ENCODE measurements at places on chromosomes 1 and 21.

DNA sequence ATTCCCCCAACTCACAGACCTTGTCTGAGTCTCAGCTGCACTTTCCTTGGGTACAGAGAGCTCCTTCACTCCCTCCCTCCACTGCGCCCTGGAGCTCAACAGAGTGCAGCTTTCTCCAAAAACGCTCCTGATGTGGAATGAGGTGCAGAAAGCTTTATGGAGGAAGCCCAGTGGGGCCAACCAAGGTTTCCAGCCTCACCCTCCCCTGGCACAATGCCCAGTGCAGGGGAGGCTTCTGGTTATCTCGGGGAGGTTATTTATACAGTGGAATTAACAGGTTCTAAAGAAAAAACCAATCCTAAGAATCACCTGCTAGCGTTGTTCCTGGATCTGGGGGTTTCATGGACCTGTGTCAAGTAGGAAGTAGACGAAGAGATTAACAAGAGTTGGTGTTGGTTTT, at the start of gene ITLN1:
Gene ITLN1 (minus strand): TSS at position 139 of the 400 bp plus-strand sequence. CDS start 303 bp downstream, outside the sequence.
- no peak for DNase-seq

DNA sequence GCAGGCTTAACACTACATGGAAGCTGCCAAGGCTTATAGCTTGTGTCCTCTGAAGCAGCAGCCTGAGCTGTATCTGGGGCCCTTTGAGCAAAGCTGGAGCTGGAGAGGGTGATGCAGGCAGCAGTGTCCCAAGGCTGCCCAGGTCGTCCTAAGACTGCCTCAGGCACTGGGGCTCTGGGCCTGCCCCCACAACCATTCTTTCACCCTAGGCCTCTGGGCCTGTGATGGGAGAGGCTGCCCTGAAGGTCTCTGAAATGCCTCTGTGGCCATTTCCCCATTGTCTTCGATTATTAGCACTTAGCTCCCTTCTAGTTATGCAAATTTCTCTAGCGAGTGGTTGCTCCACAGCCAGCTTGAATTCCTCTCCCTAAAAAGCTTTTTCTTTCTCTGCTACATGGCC, 142.0 kb downstream of the LRIG2 start:
- no peak for DNase-seq

GRCh38 chr21:30355906-30356305, 7.5 kb upstream of the KRTAP23-1 start:
- DNase-seq, result no peak

- no peak for DNase-seq
Observed at GRCh38 chr1:1921901-1922701, 3.0 kb upstream of the TMEM52 start.

- DNase-seq, result no peak
Observed at GRCh38 chr1:207866471-207867135, 44.3 kb downstream of the CD34 start.

GRCh38 chr21:44523567-44524413, 16.2 kb downstream of the KRTAP10-1 start:
- DNase-seq, result no peak

- no peak for DNase-seq
Observed at GRCh38 chr1:168396508-168396907, 115.8 kb downstream of the TBX19 start.

DNA sequence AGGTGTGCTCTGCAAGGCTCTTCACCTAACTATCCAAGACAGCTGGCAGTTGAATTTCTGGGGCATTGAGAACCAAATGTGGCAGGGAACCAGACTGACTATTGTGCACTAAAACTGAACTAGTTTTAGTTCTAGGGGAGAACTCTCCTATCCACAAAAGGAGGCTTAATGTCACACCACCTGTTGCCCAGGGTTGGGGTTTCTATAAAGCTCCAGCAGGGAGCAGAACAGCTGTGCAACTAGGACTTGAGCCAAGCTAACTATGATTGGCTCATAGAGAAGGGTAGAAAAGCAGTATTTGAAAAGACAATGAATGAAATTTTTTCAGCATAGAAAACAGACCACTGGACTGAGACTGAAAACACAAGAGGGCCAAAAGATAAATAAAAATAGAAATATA, 53.3 kb upstream of the FGGY start:
- DNase-seq, result no peak

GRCh38 chr1:2641381-2642130, 8.7 kb upstream of the MMEL1 start:
- no peak for DNase-seq

- no peak for DNase-seq
Observed at GRCh38 chr1:165536016-165536415, 7.8 kb upstream of the LRRC52 start.

GRCh38 chr1:8651236-8651890, 166.1 kb downstream of the RERE start:
- DNase-seq, result no peak

GRCh38 chr1:168236836-168237611, 11.2 kb downstream of the SFT2D2 start:
- DNase-seq, result no peak

DNA sequence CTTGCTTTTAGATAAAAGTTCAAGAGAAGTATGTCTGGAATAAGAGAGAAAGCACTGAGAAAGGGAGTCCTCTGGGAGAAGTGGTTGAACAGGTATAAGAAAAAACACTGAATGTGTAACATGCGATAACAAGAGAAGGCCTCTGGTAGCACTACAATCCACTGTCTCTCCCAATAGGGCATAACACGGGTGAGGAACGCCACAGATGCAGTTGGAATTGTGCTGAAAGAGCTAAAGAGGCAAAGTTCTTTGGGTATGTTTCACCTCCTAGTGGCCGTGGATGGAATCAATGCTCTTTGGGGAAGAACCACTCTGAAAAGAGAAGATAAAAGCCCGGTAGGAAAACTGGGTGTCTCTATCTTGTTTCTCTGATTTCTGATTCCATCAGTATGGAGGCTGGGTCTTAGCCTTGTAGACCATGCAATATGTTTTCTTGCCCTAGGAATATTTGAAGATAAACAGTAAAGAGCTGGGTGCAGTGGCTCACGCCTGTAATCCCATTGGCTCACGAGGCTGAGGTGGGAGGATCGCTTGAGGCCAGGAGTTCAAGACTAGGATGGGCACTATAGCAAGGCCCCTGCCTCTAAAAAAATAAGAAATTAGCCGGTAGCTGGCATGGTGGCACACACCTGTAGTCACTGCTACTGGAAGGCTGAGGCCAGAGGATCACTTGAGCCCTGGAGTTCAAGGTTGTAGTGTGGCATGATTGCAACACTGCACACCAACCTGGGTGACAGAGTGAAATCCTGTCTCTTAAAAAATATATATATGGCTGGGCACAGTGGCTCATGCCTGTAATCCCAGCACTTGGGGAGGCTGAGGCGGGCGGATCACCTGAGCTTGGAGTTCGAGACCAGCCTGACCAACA, 40.4 kb downstream of the DAP3 start:
- peak; percentile 84 for DNase-seq

- DNase-seq, result no peak
Observed at GRCh38 chr1:157725221-157725577, 24.6 kb upstream of the FCRL3 start.

DNA sequence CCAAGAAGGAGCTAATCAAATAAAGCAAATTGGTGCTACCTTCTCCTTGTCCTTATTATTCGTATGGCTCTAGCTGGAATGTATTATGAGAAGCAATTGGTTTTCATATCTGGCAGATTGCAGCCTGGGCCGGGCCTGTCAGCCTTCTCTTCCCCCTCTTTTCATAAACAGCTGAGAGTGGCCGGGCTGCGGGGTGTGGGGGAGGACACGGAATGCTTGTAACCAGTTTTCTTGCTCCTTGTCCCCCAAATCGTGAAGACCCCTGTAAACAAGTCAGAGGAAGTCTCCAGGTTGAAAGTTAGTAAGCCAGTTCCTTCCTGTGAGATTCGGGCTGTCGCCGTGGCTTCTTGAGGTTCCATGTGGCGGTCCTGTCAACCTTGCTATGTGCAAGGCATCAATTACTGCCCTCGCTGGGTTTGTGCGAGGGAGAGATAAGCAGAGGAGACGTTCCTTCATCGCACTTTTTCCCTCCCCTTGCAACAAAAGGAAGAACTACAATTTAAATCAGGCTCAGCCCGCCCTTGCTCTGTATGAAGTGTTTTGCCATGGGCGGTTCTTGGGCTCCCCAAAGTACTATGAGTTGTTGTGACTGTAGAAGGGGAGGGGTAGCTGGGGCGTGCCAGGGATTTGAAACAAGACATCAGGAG, 450.7 kb downstream of the CAMTA1 start:
- DNase-seq, result no peak

- DNase-seq, result no peak
Observed at GRCh38 chr21:44508711-44509445, 31.1 kb downstream of the KRTAP10-1 start.

- no peak for DNase-seq
Observed at GRCh38 chr1:19462781-19463503, 22.4 kb downstream of the CAPZB start.

GRCh38 chr1:206715552-206716158, 30.9 kb downstream of the MAPKAPK2 start:
- no peak for DNase-seq

DNA sequence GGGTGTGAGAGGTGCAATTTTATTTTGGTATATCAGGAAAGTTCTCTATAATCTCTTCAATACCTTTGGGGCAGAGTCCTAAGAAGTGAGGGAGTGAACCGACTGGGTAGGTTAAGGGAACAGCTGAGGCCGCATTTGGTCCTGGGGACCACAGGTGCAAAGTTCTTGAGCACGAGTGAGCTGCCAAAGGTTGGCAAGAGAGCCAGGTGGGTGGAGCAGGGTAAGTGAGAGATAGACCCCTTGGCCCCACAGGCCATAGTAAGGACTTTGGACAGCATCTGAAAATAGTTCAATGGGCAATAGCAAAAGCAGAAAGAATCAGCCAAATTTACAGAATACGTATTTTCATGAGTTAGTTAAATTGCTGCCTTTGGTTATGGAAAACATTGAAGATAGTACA, 11.0 kb upstream of the NID1 start:
- DNase-seq, result no peak

GRCh38 chr1:195981448-195982139, 626.6 kb downstream of the KCNT2 start:
- DNase-seq, result no peak

- DNase-seq, result peak; percentile 68
Observed at GRCh38 chr1:160858097-160858496, 4.6 kb downstream of the CD244 start.

DNA sequence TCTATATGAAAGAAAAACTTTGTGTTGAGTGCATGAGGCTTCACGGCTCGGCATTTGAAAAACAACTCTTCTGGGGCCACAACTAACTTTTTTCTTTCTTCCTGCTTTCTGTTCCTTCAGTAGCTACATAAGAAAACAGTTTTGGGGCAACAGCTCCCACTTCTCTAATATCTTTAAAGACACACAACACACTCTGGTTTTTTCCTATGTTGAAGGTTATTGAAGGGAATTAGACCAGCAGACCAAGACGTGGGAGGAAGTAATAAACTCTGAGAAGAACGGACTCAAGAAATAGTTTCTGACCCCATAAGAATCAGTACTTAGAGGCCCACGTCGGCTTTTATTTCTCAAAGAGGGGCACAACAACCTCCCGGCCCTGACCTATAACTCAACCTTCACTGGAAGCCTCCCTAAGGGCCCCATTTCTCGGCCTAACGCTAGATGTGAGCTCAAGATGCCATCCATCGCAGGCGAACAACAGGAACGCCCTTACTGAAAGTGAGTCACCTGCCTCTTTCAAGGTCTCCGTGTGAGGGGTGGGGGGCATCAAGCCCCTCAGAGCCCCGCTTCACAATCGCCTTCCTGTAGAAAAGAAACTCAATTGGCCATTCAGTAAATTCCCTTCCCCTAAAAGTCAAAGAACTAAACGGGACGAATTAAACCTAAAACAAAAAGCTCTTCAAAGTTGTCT, 844 bp downstream of the ZMYM6 start:
- peak; percentile 29 for DNase-seq

DNA sequence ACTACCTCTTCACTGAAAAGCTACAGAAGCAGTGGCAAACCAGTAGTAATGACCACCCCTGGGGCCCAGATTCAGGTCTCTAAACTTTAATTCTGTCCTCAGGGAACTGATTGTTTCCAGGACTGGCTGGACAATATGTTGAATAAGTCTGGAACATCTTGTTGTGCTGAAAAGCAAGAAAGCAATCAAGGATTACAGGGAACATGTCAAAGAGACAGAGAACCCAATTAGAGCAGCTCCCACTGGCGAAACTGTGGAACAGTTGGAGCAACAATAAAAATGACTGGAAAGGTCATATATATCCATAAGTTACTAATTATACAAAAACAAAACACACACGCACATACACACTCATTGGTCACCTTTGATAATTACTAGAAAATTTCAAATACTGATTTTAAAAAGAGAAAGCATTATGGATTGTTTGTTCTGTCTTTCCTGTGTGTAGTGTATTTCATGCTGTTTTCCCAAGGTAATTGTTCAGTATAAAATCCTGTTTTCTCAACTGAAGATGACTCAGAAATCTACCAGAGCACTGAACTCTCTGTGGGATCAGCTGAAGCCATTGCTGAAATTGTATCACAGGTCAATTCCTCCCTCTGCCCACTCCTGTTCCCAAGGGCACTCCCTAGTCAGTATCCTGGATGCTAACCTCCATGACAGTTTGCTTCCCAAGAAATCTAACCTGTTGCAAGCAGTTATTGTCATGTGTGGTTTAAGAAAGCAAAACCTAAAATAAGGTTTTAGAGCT, 83.6 kb upstream of the RGS1 start:
- no peak for DNase-seq

GRCh38 chr21:34693192-34693810, 24.5 kb downstream of the CLIC6 start:
- DNase-seq, result peak; percentile 77

DNA sequence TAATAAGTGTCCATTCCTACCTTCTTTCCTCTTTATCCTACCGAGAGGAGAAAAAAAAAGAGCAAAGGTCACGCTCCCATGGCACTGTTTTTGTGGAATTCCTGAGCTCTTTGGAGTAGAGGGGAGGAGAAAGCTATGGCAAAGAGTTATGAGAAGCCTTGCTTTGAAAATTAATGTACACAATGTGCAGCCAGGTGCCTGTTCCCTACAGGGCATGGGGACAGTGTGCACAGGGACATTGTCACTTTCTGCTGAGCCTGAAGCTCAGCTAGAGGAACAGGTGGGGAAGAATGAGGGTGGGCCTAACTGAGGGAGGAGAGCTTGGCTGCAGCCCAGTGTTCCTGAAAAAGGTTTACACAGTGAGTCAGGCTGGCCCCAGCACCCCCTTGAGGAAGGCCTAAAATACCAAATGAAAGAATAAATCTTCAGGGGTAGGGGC, 66.1 kb downstream of the PLXNA2 start:
- DNase-seq, result no peak

- no peak for DNase-seq
Observed at GRCh38 chr1:33578557-33579448, 106.4 kb downstream of the ZSCAN20 start.

- DNase-seq, result no peak
Observed at GRCh38 chr1:156033011-156033410, 12.3 kb upstream of the SSR2 start.

- no peak for DNase-seq
Observed at GRCh38 chr1:152520561-152521090, 6.3 kb downstream of the CRCT1 start.

- DNase-seq, result no peak
Observed at GRCh38 chr1:183210681-183211080, 24.6 kb downstream of the LAMC2 start.

DNA sequence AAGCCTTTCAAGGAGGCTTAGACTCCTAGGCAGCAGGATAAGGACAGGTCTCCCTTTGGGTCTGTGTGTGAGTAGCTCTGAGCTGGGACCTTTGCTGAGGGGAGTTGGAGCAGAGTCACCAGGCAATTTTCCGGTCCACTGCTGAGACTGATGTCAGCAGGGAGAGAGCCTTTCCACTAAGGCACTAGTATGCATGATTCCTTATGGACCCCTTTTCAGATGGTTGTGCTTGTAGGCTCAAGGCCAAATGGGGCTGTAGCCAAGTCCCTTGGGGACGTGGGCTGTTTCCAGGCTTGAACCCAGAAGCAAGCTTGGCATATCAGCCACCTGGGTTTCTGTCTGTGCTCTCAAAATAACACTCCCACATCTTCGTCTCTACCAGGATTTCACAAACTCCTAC, 73.0 kb downstream of the CCDC18 start:
- DNase-seq, result no peak

Measured in Kasumi-1 (cell line).